NCI-H2029 treated with DMSO at 0.1 percent for 48 hours (cell line): ENCODE measurements at places on chromosomes 11 and 22.

GRCh38 chr11:44798607-44798972 is 71.8 kb downstream of the TSPAN18 start:
- no peak for DNase-seq

DNA sequence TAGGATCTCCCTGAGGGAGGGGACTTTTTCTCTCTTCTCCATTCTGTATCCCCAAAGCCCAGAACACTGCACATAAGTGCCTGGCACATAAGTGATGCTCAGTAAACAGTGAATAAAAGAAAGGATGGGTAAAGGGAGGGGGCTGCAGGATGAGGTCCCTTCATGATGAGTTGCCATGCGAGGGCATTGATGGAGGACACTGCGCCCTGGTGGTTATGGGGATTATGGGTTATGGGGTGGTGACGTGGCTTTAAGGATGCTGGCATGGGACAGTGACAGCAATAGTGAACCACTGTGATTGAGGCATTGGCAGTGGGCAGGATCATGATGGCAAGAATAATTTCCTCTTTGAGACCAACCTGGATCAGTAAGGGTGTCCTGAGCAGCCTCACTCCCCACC is 43.9 kb upstream of the LRRC32 start:
- no peak for DNase-seq

- no peak for DNase-seq
These were observed 25.0 kb downstream of the LRP5 start for GRCh38 chr11:68337399-68337835.

GRCh38 chr22:43000441-43001175 is 14.3 kb downstream of the PACSIN2 start:
- no peak for DNase-seq

DNA sequence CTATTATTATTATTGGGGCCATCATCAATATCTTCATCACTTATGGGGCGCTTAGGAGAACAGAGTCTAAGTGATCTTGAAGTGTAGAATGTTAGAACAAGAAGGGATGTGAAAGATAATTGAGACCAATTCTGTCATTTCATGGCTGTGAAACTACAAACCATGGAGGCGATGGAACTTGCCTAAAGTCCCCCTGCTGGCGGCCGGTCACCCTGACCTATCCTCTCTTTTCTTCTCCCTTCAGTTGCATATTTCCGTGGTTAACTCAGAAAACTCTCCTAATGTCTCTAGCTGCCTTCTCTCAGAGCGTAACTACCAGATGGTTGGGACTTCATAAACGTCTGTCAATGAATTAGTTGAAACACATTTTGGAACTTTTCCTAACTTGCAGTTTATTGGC is 6.6 kb upstream of the OR4B1 start:
- DNase-seq: no peak

DNA sequence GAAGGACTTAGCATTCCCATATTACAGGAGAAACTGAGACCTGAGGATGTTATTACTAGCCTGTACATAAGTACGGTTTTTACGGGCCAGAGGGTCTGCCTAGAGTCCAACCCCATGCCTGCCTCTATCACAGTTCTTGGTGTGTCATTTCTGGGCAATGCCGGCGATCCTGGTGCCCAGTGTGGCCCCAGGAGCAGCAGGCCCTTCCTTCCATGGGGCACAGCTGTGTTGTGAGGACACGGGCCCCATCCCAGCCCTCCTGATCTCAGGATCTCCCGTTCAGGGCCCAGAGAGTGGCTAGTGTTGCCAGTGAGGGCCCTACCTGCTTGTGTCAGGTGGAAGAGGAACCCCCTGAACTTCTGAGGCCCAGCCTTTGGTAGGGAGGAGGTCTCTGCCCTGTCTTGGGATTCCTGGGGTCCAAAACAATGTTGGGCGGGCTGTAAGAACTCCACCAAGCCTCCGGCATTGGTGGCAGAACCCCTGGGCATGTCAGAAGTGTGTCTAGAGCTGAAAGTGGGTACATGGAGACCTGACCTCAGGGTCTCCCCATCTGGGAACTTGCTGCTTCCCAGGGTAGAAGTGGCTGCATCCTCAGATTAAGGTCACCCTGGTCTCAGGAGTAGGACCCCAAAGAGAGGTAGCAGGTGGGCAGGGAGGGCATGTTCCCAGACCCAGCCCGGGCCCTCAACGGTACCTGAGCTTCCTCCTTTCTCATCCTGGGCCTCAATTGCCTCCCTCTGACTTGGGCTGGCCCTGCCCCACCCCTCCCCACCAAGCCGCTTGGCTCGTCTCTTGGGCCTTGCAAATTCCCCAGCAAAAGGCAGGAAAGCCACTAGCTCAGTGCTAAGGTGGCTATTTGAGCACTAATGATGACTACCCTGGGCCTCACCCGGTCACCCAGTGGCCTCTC is 74.6 kb upstream of the KCNQ1OT1 start:
- DNase-seq: no peak

- no peak for DNase-seq
These were observed 5.7 kb downstream of the HSD17B12 start for GRCh38 chr11:43686207-43686606.

- no peak for DNase-seq
These were observed 46.9 kb downstream of the ME3 start for GRCh38 chr11:86625544-86625943.

DNA sequence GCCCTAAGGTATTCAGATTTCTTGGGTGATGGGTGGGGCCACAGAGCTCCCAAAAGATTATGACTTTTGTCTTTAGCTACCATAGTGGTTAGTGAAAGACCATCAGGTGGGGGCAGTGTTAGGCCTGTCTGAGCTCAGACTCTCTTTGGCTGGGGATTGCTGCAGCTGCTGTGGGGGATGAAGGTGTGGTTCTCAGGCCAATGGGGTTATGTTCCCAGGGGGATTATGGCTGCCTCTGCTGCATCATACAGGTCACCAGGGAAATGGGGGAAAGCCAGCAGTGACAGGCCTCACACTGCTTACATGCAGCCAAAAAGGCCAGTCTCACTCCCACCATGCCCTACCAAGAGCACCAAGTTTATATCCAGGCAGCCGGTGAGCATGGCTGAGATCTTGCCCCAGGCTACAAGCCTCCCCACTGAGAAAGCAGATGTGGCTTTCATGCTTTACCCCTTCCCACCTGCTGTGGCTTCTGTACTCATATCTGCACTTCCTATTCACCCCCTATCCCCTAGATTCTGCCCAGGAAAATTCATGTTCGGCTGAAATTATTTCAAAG is 24.8 kb downstream of the CNTF start:
- DNase-seq: no peak

- no peak for DNase-seq
These were observed at the start of gene FAM181B for GRCh38 chr11:82733444-82734119. FAM181B (minus strand) TSS chr11:82733864; CDS start chr11:82733729, 135 bp downstream.

DNA sequence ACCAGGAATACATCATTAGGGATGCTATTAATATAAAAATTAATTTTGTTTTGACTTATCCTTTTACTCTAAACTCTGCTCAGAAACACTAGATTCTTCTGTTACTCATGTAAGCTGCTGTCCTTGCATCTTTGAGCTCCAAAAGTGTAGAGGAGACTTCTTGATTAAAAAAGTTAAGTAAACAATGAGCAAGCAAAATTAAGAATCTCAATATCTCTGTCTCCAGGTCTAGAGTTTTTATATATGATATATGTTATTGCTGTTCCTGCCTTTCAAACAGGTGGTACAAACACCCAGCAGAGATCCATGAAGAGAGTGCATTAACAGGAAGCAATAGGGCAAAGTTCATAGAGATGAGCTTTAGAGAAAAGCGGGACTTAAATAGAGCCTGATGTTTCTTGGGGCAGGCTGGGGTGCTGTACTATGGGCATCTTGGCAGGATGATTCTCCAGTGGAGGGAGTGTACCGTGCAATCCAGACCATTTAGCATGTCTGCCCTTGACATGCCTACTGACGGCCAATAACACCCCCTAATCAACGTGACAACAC is 6.9 kb downstream of the MAPK1 start:
- no peak for DNase-seq

DNA sequence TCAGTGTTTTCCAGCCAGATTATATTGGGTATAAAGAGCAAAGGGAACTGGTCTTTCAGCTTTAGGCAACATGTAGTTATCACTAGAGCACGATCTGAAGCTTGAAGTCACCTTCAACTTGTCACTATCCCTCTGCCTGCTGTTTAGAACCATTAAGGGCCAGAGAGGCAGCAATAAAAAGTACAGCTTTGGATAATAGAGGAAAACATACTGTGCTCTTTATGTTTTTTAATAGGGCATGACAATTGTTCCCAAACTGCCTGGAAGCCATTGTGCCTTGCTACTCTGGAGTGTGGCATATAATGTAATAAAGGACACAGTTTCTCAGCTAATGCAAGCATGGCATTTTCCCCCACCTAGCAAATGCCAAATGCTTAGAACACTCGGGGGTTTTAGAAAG is 1912.0 kb upstream of the RAG2 start:
- no peak for DNase-seq

DNA sequence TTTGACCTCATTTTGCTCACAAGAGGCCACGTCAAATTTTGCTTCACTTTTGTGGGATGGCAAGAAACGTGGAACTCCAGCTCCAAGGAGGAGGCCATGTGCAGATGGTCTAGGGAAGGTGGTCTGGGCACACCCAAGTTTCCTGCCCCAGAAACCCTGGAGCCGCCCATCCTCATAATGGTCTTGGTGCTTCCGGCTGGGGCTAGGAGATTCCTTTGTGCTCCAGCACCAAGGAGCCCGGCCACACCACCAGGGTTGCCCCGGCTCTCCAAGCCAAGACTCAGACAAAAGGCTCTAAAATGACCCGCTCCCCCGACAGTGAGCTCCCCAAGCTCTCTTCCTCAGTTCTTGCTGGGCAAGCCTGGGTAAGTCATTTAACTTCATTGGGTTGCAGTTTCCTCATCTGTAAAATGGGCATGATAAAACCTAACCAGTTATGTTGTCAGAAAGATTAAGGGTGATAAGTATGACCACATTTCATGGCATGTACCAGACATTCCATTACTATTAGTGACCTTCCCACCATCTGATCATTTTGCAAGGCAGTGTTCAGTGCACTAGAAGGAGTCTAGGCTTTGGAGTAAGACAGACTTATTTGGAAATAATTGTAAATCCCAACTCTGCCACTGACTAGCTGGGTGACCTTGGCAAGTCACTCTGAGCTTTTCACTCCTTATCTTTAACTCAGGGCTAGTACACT is 23.3 kb downstream of the DKK3 start:
- no peak for DNase-seq

GRCh38 chr11:123525097-123525496 is 95.0 kb downstream of the GRAMD1B start:
- DNase-seq: no peak

GRCh38 chr22:37226514-37226913 is 14.2 kb upstream of the SSTR3 start:
- no peak for DNase-seq
